Caudate nucleus (tissue), 63 donors: ENCODE measurements at places on chromosomes 3 and 15.
A peak's percentile ranks its signal among the peaks of the same experiment; 100 is the strongest.

GRCh38 chr3:10529809-10530208 lies 24.4 kb upstream of the ATP2B2 start:
- no peak for DNase-seq

DNA sequence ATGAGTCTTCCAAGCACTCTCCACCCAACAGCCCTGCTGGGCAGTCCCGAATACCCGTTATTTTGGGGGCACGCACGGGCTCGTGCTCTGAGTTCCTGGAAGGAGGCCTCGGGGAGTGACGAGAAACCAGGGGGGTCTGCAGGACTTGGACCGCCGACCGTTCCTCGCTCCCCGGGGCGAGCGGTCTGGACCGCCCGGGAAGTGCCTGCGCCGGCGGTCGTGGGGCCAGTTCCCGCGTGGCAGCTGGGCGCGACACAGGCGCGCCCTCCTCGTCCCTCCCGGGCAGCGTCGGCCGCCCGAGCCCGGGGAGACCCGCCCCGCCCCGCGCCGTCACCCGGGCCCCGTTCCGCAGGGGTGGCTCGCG lies 387 bp downstream of the GNB4 start:
- DNase-seq = no peak

DNA sequence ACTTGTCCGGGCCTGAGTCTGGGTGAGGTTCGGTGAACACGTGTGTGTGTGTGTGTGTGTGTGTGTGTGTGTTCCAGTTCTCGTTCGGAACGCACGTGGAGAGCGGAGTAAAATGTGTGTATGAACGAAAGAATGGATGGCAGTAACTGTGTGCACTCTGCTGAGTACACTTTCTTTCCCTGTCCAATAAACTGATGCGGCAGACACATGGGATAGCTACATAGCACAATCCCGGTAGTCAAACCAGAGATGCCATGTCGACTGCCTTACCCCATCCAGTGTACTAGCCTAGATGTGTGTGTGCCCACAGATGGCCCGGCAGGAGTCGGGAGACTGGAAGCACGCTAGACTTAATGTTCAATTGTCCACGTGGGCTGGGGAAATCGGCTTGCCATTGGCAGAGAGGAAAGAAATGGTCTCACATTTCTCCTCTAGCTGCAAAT lies 507 bp upstream of the GOLIM4 start:
- DNase-seq = peak; percentile 9

DNA sequence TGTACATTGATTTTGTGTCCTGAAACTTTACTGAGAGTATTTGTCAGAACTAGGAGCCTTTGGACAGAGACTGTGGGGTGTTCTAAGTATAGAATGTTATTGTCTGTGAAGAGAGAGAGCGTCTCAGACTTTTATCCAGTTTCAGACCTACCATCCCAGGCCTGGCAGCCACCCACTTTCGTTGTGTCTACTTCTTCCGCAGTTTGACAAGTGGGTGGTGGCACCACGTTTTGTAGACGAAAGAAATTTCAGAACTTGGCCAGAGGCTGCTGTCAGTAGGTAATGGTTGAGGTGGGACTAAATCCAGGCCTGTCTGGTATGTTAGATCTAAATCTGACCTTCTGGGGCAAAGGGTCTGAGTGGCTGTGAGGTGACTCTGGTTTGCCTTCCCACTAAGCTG lies 13.4 kb upstream of the TRAK1 start:
- no peak for DNase-seq

- DNase-seq = no peak
These were observed 393.7 kb upstream of the C2CD4B start for GRCh38 chr15:62558640-62559380.

- no peak for DNase-seq
These were observed 46.5 kb upstream of the LIMD1 start for GRCh38 chr3:45547764-45548680.

DNA sequence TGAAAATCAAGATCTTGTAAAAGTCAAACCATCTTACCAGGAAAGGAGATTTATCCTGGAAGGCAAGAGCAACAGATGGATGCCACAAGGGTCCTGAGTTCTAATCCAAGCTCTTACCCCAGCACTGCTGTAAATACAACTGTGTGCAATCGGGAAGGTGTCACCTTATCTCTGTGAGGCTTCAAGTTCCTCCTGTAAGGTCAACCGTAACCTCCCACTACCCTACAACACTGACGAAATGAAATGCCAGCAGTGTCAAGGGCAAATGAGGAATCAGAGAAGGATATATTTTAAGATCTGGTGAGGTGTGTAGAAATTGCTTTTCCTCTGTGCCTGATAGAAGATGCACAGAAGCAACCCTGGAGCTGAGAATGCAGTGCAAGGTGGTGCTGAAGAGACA lies 207.8 kb downstream of the NTRK3 start:
- DNase-seq = no peak

DNA sequence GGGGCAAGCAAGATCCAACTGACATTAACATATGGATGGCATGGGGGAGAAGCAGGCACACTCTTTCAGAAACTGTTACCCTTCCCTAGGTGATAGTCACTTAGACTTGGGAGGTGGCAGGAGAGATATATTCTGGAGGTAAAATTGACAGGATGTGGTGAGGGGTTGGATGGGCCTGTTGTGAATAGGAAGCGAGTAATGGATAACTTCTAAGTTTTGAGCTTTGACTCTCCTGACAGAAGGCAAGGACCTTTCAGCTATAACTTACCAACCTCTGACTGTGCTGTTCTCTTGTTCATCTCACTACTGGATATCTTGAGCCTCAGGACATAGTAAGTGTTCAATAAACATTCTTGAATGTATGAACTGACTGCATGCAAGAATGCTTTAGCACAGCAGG lies 1.9 kb upstream of the PDIA5 start:
- DNase-seq = no peak

DNA sequence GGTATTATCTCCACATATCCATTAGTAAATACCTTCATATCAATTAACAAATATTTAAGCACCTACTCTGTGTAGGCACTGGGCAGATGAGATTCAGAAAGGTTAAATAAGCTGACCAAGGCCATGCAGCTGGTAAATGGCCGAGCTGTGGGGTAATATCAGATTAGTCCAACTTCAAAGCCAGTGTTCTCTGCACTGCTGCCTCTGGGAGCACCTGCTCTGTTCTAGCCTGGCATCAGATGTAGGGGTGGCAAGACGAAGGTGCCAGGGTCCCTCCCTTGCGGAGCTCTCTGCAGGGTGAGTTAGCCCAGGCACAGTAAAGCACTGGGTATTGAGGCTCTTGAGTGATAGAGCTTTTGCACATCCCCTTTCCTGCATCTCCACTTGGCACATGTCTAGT lies 5.5 kb downstream of the TATDN2 start:
- DNase-seq = no peak

DNA sequence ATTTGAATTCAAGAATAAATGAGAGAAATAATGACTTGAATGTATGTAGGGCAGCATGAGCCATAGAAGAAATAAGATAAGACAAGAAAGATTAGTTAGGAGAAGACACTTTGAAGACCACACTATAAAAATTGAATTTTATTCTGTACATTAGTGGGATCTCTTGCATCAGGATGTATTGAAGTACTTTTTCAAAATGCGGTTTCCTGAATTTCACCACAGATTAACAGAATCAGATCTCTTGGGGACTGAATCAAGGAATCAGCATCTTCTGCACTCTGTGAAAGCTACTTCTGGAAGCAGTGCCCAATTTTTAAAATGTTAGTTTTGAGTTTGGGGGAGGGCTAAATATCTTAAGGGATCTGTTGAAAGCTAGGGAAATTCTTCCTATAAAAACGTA lies 763.9 kb upstream of the GOLIM4 start:
- no peak for DNase-seq

DNA sequence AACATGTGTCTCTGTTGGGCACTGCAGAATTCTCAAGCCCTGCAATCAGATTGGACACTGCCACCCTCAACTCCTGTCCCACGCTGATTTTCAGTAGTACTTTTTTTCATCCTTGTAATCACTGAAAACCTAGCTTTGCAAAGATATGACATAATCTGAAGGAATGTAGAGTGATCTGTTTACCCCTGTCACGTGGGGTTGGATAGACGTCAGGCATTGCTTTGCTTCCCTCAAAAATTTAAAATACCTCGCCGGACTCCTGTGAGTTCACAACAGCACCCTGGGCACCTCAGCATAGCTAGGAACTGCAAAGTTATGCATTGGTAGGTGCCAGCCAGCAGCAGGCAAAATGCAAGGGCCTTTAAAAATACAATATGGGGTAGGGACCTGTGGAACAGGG lies 71.1 kb upstream of the OXTR start:
- DNase-seq = no peak

GRCh38 chr3:159854500-159855124 lies 134.0 kb upstream of the IL12A start:
- DNase-seq = no peak
